ENCODE measurements at places on chromosomes 7 and 10.

- DNase-seq, result no peak
Measured at GRCh38 chr7:3304131-3304530, 3.1 kb downstream of the SDK1 start.

GRCh38 chr10:32112055-32112454 lies 55.8 kb upstream of the KIF5B start:
- DNase-seq, result no peak

DNA sequence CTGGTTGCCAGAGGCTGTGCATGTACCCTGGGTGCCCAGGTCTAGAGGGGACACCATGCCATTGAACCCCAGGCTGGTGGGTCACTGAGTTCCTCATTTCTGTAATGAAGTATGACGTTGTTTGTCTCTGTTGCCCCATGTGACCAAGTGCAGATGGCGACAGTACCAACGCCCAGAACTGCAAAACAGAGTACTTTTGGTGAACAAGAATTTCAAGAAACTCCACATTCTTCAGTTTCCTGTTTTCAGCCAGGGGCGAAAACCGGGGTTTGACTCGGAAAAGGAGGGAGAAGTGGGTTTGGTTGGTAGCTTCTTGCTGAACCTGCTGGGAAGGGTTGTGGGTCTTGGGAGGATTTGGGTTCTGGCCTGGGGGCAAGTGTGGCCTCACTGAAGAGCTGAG lies 18.2 kb downstream of the CYP17A1 start:
- no peak for DNase-seq

GRCh38 chr7:151631570-151631952 lies 111.9 kb upstream of the RHEB start:
- DNase-seq, result no peak

- DNase-seq, result no peak
Measured at GRCh38 chr10:100775386-100775785, 30.0 kb downstream of the PAX2 start.

DNA sequence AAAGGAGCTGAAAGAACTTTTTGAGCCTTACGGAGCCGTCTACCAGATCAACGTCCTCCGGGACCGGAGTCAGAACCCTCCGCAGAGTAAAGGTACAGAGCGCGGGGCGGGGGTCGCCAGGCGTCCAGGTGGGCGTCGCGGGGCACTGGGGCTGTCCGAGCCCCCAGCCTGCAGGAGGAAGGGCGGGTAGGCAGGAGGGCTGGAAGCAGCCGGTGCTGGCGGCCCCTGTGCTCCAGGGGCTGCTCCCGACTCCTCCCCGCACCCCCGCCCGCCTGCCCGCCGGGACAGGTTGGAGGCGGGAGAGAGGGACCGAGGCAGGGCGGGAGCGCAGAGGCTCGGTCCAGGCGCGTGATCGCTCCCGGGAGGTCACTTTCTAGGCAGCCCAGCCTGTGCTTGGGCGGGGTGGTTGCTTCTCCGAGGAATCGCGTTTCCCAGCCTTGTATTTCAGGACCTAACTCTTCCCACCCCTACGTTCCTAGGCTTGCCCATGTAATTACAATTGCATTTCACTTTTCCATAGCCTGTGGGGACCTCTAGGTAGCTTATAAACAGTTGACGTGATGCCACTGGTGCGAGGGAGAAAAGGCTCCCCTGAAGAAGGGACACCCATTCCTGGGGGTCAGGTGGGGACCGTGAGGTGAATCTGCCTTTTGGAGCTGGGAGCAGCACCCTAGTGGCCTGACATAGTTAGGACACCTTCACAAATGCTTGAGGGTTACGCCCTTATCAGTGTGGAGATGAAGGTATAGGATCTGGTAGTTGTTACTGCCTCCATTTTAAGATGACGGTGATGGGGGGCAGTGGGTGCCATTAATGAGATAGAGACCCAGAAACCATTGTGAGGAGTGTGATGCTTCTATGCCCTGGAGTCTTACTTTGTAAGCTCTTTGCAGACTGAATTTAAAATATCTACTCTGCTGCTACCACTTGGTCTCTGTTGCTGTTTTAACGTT lies 148.2 kb downstream of the CELF2 start:
- no peak for DNase-seq

DNA sequence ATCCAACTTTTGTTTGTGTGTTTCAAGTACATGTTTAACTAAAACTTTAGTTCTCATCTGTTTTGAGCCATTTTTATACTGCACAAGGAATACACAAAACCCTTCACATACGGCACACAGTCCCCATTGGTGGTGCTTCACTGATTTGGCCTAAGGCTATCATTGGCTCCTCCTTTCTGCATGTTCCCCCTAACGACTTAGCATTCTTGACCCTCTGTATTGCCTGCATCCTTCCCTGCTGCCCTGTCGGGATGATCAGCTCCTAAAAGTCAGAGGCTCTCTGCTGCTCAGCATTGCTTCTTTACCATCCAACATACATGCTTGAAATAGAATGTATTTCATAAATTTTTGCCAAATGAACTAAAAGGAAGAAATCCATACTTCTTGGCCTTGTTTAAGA lies 111.4 kb upstream of the ABCB5 start:
- no peak for DNase-seq

DNA sequence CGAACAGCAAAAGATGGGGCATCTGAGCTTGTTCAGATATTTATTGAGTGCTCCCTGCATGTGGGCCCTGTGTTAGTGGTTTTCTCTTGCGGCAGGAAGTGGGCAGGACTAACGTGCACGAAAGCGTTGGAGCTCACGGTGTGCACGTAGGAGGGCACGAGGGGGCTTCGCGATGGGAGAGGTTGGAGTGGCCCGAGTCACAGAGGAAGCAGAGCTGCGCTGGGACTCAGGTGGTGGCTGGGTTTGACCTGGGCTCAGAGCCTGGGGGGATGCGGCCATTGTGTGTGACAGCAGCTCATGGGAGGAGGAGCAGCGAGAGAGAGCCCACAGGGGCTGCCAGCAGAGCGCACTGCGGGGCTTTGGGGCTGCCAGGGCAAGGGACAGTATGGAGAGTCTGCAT lies 7.7 kb downstream of the ZSCAN25 start:
- DNase-seq, result no peak

GRCh38 chr7:77661816-77662215 lies 34.4 kb upstream of the RSBN1L start:
- DNase-seq, result no peak
